MCF 10A (cell line): ENCODE measurements at places on chromosomes 2 and 18. TPM values are rescaled to one million over a fixed set of nuclear protein-coding genes. Genes with fewer than 3 reads are reported as not detected.

The ACVR1 gene
- 26.4 and 41.4 TPM in 2 replicates for total RNA-seq

The MC5R gene
- total RNA-seq = not detected in 2 replicates

The BOLL gene
- total RNA-seq = not detected in 2 replicates

The ONECUT2 gene
- total RNA-seq = 0.49 and 0.89 TPM in 2 replicates

The ARMC9 gene
- 16.5 and 19.8 TPM in 2 replicates for total RNA-seq

The CHRNG gene
- total RNA-seq = not detected in 2 replicates

The SULT1C2 gene
- not detected in 2 replicates for total RNA-seq

The GPR35 gene
- total RNA-seq = 0.42 and 0.81 TPM in 2 replicates

The NEU2 gene
- not detected in 2 replicates for total RNA-seq

The MERTK gene
- total RNA-seq = 0.19 and 0.49 TPM in 2 replicates

The ALPP gene
- 0.35 and 0.64 TPM in 2 replicates for total RNA-seq

The UGT1A9 gene
- total RNA-seq = not detected in 2 replicates

The UGT1A10 gene
- total RNA-seq = not detected in 2 replicates

The WDPCP gene
- total RNA-seq = 6.9 and 8.0 TPM in 2 replicates

The KCNS3 gene
- total RNA-seq = 0.84 and 1.7 TPM in 2 replicates

The BCL2L11 gene
- total RNA-seq = 5.8 and 8.4 TPM in 2 replicates

The GLI2 gene
- 0.61 and 0.74 TPM in 2 replicates for total RNA-seq

The CTNNA2 gene
- not detected in 2 replicates for total RNA-seq

The LBX2 gene
- not detected in 2 replicates for total RNA-seq

The RESP18 gene
- total RNA-seq = not detected in 2 replicates

The RUFY4 gene
- not detected in 2 replicates for total RNA-seq

The PDE11A gene
- total RNA-seq = not detected in 2 replicates

The EIF2B4 gene
- 42.7 and 50.1 TPM in 2 replicates for total RNA-seq

The SERPINB10 gene
- total RNA-seq = not detected in 2 replicates

The PSMD14 gene
- total RNA-seq = 130 and 135 TPM in 2 replicates

The RAB6C gene
- total RNA-seq = not detected in 2 replicates

The CAPN14 gene
- total RNA-seq = not detected in 2 replicates

The ABCG5 gene
- not detected in 2 replicates for total RNA-seq

The NYAP2 gene
- total RNA-seq = not detected in 2 replicates

The SP5 gene
- not detected in 2 replicates for total RNA-seq

The SERPINB12 gene
- total RNA-seq = not detected in 2 replicates

The EPAS1 gene
- total RNA-seq = 146 and 200 TPM in 2 replicates

The UGT1A4 gene
- total RNA-seq = 0.12 TPM in 1 of 2 replicates, not detected in the other

The LIMS4 gene
- total RNA-seq = 1.5 and 1.7 TPM in 2 replicates
